ENCODE measurements at places on chromosomes 1 and 21.

DNA sequence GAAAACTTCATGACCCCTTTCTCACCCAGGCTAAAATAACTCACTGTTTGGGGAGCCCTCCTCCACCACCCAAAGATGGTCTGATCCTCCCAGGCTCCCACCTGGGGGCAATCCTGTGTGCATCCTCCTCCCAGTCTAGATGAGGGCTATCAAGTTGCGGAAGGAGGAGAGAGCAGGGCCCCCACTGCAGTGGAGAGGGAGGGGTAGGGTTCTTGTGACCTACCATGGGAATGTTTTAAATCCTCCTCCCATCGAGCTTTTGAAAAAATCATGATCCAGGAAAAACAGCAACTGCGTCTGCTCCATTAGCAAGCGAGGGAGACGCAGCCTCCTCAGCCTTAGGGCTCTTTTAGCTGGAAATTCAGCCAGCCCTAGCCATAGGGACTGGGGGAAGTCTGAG lies 80.0 kb downstream of the NAV1 start:
- no peak for DNase-seq

GRCh38 chr1:94555091-94555490 lies 13.5 kb upstream of the F3 start:
- DNase-seq, result no peak

DNA sequence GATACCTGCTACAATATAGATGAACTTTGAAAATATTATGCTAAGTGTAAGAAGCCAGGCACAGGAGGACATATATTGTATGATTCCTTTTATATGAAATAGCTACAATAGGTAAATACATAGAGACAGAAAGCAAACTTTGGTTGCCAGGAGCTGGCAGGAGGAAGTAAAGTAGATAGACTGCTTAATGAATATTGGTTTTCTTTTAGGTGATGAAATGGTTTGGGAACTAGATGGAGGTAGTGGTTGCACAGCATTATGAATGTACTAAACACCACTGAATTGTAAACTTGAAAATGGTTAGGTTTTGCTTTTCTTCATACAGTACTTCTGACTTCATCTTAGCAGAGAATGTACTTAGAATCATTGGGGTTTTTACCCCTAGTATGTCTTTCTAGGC lies 21.5 kb downstream of the ABCB10 start:
- no peak for DNase-seq

DNA sequence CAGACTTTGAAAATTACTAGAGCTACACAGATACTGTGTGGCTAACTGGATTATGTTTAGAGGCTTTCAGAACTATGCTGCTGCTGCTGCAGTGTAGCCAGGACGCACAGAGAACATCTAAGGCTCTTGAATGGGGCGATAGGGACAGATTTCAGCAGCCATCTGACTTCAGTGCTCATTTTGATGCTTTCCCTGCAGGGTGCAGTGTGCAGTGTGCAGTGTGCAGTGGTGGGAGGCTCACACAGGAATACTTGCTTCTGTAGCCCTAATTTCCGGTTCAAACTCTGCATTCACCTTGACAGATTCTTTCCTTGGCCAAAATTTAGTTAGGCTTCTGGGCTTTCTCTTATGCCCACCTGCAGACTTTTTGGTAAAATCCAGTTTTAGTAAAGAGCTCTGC lies 7.7 kb downstream of the METTL18 start:
- DNase-seq, result no peak

DNA sequence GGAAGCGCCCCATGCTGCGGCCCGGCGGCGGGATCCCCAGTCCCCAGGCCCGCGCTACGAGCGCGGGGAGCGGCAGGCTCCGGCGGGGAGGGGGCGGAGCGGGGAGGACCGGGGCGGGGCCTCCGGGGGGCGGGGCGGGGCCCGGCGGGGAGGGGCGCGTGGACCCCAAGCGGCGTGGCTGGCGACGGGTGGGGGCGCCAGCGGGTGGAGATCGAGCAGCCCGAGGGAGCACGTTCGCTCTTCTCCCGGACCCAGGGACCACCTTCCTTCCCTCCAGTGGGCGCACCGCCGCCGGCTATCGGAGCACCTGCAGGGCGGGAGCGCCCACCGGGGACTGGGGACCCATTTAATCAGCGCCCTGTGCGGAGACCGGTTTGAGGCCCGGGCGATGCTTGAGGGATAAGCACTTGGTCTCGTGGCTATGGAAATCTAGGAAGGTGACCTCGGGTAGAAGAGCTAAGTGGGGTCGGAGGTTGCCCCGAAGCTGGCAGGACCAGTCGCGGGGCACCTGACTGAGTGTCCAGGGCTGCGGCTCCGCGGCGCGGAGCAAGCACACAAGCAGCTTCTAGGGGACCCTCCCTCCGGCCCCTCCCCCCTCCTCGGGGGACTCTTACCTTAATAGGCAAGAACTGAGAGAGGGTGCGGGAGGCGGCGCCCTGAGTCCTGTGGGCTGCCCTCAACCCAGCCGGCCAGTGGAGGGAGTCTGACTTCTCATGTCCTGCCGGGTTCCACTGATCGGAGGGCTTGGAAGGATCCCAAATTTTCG lies at the start of gene TSPAN2:
TSPAN2 (minus strand) TSS at position 84 of the 766 bp plus-strand sequence; CDS start at position 13, 71 bp downstream.
- DNase-seq, result no peak

DNA sequence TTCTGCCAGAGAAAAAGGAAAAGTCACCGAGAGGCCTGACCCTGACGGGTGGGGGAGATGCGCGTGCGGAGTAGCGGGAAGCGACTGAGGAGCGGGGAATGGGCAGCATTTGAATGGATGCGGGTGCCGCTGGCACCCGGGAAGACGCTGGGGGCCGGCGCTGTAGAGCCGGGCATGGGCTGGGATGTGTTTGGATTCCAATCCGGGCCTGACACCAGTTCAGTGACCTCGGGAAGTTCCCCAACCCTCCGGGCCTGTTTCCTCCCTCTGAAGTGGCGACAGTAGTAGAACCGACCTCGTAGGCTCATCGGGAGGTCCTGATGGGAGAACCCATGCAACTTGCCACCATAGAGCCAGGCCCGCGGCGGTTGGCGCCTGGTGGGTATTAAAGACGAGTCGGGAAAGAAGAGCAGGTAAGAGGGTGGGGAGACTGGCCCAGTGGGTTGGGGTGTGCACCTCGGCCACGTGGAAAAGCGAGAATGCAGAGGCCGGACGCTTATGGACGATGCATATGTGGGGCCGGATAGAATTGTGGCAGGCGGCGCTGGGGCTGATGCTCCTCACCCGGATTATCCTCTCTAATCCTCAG lies 642 bp upstream of the SLC16A1 start:
- peak; percentile 48 for DNase-seq

DNA sequence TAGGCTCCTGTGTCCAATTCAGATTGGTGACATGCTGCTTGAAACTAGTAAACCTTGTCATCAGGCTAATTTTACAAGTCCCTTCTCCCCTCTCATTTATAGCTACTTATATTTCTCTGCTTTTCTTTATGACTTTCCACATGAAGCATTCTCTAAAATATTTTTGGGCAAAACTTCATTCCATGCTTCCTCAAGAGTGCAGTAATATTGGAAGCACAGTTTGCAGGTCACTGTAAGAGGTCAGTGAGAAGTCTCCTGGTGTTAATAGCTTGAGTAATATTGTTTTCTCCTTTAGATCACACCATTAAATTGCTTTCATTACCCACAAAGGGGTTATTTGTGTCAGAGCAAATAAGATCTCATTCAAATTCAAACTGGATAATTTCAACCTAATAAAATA lies 46.6 kb downstream of the LPAR3 start:
- DNase-seq, result no peak

Data from activated CD4-positive, CD25-positive, alpha-beta regulatory T cell (primary cell).